CMK (cell line): ENCODE measurements at places on chromosomes 5 and 9.
A peak's percentile ranks its signal among the peaks of the same experiment; 100 is the strongest.

- DNase-seq = no peak
Measured at GRCh38 chr5:74239261-74239660, 401.3 kb downstream of the ENC1 start.

GRCh38 chr9:112111461-112111860 is 63.6 kb downstream of the SUSD1 start:
- DNase-seq = no peak

- no peak for DNase-seq
Measured at GRCh38 chr9:35682051-35682450, 7.7 kb downstream of the TPM2 start.

GRCh38 chr5:115920171-115920725 is 42.0 kb upstream of the LVRN start:
- DNase-seq = no peak

DNA sequence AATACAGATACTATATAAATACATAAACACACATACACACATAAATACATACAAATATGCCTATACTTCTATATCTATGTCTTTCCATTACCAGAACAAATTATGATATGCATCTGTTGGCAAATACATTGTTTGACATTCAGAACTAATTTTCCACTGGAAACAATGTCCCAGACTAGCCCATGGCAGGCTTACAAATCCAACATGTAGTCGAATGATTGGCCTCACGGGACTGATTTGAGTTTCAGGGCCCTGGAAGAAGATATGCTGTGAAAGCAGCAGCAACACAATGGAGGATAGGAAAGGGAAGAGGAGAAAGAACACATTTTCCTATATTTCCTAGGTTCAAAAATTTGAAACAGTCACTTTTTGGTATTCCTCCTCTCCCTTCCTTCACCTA is 881.1 kb upstream of the DMAC1 start:
- no peak for DNase-seq

GRCh38 chr5:150624334-150625163 is 15.9 kb upstream of the SYNPO start:
- no peak for DNase-seq

DNA sequence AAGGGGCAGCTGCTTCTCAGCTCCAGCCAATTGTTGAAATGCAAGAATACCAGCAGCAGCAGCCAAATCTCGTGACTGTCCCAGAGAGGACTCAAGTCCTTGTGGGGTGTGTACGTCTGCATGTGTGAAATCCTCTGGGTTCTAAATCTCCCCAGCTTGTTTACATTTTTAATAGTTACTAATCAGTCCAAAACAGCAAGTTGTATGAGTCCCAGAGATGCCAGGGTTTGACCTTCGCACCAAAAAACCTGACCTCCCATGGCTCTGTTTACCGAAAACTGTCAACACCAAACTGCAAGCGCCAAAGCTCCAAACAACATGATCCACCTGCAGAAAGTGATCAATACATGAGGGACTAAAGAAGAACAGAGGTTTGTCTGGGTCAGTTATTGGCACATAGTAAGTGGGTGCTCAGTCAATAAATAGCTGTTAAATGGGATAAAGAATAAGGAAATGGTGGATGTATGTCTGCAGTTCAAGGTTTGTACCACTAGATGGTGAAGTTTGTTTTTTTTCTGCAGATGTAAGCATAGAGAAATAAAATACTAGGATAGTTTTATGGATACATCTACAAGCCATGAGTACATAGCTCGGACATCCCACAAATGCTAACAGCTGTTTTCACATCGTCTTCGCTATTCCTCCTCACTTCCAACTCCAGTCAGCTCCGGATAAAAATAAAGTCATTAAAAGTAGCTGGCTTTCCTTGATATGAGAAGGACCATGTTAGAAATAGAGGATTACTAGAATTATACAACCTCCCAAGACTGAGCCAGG is 85.3 kb upstream of the ADRB2 start:
- no peak for DNase-seq

DNA sequence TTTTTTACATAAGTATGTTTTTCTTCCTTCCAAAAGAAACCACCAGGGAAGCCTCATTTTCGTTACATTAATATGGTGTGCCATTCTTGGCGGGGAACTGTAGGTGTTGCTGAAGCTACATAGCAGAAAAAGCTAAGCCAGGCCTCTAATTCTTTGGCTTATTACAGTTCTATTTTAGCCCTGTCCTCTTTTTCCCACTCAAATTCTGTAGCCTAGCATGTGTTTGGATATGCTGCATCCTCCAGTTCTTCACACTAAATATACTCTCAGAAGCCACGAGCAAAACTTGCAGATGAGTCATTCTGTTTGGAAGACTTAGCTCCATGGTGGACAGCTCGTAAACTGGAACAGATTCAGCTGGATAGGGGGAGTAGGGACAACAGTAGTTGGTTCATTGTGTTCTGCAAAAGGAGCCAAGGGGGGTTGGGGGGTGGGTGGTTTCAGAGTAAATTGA is 369.4 kb downstream of the TMEM161B start:
- DNase-seq = no peak

- DNase-seq = peak; percentile 58
Measured at GRCh38 chr5:135551593-135552447, 16.1 kb upstream of the NEUROG1 start.

- DNase-seq = no peak
Measured at GRCh38 chr5:178117923-178118701, 4.8 kb downstream of the N4BP3 start.

DNA sequence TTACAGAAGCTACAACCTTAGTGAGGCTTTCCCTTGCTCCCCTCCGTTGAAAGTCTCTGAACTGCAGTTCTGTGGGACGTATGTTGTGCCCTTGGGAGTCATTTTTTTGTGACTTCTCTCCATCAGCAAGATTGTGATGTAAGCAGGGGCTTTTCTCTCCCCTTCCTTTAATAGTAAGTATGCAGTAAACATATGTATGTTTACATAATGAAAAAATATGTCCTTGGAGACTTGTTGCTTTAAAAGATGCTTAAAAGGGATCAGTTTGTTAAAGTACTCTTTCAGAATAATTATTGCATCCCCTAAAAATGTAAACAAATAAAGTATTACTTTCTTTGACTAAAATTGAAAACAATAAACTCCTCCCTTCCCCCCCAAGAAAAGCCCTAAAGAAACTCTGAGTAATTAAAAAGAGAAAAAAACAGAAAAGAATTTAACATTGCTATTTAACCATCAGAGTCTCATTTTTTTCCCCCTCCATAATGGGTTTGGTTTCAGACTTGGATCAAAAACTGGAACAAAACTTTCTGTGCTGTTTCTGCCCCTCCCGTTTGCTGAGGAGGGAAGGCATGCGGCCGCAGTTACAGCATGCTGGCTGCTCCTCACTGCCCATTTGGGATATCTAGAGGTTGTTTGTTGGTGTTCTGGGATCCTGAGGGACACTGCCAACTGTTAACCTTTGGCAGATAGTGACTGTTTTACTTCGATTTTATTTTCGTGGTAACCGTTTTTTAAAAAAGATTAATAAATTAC is 40.2 kb downstream of the TRIO start:
- DNase-seq = no peak

- no peak for DNase-seq
Measured at GRCh38 chr5:34047774-34048572, 5.0 kb upstream of the C1QTNF3 start.

DNA sequence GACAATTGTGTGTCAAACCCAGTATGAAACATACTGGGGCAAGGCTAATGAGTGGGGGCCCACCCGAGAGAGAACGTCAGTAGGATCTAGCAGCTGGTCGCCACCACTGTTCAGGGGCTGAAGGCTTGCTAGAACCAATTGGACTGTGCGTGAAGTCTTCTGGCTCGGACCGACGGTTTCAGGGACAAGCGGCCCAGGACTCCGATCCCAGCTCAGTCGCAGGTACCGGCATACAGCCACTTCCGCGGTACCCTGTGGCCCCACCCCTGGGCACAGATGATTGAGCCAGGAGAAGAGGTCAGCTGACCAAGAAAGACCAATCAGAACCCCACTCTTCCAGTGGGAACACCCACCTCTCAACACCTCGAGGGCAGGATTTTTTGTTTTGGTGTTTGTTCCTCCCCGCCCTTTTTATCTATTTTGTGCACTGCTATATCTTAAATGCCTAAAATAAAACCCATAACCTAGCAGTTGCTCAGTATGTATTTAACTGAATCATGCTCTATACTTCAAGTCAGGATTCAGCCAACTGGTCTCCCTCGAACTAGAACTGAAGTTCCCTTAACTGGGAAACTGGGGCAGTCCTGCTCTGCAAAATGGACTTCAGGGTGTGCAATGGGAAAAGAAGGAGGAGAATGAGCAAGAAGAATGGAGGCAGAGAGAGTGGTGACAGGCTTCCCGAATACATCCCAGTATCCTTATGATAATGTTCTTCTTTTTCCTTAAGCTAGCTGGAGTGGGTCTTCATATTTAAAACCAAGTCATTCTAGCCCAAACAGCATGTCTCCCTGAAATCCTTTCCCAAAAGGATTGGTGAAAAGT is 21.1 kb upstream of the CPEB4 start:
- peak; percentile 86 for DNase-seq

DNA sequence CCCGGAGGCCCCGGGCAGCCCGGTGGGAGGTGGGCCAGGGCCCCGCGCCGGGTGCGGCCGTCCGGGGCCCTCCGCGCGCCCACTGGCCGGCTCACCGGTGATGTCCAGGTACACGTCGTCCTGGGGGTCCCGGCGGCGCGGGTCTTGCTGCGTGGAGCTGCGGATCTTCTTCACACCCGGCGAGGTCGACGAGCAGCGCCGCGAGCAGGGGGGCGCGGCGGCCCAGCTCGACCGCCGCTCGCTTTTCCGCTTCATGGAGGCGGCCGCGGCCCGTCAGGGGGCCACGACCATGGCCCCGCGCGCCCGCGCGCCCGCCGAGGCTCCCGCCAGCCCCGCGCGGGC is 548 bp downstream of the CDC14B start:
- DNase-seq = no peak

DNA sequence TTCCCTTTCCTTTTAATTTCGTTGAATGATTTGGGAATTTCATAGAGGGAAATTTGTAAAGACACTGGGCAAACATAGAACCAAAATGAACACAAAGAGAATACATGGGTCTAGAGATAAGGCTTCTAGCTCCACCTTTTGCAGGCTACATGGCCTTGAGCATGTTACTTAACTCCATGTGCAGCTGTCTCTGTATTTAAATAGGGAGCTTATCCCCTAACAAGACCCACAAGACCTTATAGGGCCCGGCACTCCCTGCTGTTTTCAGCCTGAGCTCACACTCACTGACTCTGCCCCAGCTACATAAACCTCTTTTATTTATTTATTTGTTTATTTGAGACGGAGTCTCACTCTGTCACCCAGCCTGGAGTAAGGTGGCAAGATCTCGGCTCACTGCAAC is 30.6 kb upstream of the TLE1 start:
- DNase-seq = no peak
